Immature natural killer cell (primary cell): ENCODE measurements at places on chromosomes 6 and 20.
A peak's percentile ranks its signal among the peaks of the same experiment; 100 is the strongest.

DNA sequence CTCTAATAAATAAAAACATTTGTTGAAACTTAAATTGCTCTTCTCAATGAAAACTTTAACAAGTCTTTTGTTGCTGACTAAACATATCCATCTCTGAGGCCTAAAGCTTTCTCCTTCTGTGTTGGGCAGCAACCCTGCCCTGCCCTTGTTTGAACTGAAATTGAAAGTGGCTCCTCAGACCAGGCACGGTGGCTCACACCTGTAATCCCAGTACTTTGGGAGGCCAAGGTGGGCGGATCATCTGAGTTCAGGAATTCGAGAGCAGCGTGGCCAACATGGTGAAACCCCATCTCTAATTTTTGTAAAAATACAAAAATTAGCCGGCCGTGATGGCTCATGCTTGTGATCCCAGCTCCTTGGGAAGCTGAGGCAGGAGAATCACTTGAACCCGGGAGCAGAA lies 29.2 kb upstream of the GNRH2 start:
- no peak for DNase-seq
- H3K4me3 ChIP-seq: no peak overlapping the region
- H3K36me3 ChIP-seq: peaks cover 9% of the 10 kb centered on the region
- no peaks in the 10 kb centered on the region for H3K4me1 ChIP-seq
- peaks cover 5% of the 10 kb centered on the region for H3K27me3 ChIP-seq

DNA sequence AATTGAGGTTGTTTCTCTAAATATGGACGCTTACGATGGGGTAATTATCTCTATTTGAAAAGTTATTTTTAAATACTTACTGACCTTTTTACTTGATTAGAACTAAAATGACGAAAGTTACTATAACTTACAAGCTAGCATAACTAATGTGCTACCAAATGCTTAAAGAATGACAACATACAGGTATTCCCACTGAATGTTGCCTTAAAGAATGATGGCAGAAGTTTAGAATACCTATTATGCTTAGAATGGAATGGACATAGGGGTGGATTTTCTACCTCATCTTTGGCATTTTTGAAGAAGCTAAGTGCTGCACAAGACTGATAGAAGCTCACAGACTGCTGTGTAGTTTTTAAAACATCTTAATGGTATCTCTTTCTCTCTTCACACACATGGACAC lies 284.8 kb downstream of the THBS2 start:
- H3K27ac ChIP-seq: no peak overlapping the region
- peaks cover 2% of the 10 kb centered on the region for H3K4me1 ChIP-seq
- H3K36me3 ChIP-seq: no peaks in the 10 kb centered on the region
- no peak for DNase-seq

DNA sequence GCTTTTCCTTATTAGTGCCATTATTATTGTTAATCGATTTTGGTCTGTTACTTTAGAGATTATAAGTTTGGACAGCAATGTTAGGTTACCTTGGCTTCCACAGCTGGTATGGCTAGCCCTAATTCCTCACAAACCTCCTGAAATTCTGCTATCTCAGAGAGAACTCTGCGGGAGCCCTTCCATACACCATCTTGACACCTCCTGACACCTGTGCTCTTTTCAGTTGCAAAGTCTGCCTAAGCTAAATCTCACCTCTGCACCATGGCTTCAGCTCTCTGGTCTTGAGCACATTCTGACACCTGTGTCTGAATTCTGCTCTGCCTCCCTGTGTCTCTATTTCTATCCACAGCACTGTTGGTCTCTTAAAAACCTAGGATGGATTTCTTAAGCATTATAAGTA lies 106.5 kb downstream of the DCDC2 start:
- H3K4me1 ChIP-seq: no peaks in the 10 kb centered on the region
- no peak overlapping the region for H3K27ac ChIP-seq
- no peaks in the 10 kb centered on the region for H3K36me3 ChIP-seq
- no peak for DNase-seq

GRCh38 chr6:82030761-82031503 lies 216.6 kb downstream of the IBTK start:
- no peak overlapping the region for H3K4me3 ChIP-seq
- no peaks in the 10 kb centered on the region for H3K36me3 ChIP-seq
- H3K27me3 ChIP-seq: peaks cover 1% of the 10 kb centered on the region
- H3K27ac ChIP-seq: no peak overlapping the region

GRCh38 chr6:56875523-56875922 lies 79.4 kb upstream of the BEND6 start:
- no peak overlapping the region for H3K4me3 ChIP-seq
- H3K36me3 ChIP-seq: no peaks in the 10 kb centered on the region
- H3K4me1 ChIP-seq: no peaks in the 10 kb centered on the region
- no peaks in the 10 kb centered on the region for H3K27me3 ChIP-seq
- no peak overlapping the region for H3K27ac ChIP-seq
- no peak for DNase-seq

GRCh38 chr6:127178746-127179145 lies 60.3 kb downstream of the RSPO3 start:
- DNase-seq: no peak
- H3K36me3 ChIP-seq: no peaks in the 10 kb centered on the region
- no peak overlapping the region for H3K4me3 ChIP-seq
- no peaks in the 10 kb centered on the region for H3K4me1 ChIP-seq

- H3K4me3 ChIP-seq: no peak overlapping the region
- DNase-seq: no peak
- H3K36me3 ChIP-seq: no peaks in the 10 kb centered on the region
These were observed 132.6 kb upstream of the RIN2 start for GRCh38 chr20:19625426-19625825.

DNA sequence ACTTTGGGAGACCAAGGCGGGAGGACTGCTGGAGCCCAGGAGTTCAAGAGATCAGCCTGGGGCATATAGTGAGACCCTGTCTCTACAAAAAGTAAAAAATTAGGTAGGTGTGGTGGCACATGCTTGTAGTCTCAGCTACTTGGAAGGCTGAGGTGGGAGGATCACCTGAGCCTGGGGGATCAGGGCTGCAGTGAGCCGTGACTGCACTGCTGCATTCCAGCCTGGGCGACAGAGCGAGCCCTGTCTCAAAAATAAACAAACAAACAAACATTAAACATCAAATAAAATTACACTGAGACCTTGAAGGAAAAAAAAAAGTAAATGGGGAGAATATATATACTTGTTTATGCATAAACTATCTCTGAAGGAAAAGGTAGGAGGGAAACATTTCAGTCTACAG lies 387.8 kb downstream of the ZFAND3 start:
- H3K27ac ChIP-seq: no peak overlapping the region
- H3K4me1 ChIP-seq: peaks cover 19% of the 10 kb centered on the region
- H3K4me3 ChIP-seq: no peak overlapping the region
- DNase-seq: no peak

GRCh38 chr20:22805219-22805618 lies 220.8 kb upstream of the FOXA2 start:
- H3K27me3 ChIP-seq: peaks cover 5% of the 10 kb centered on the region
- no peaks in the 10 kb centered on the region for H3K4me1 ChIP-seq
- H3K36me3 ChIP-seq: no peaks in the 10 kb centered on the region

DNA sequence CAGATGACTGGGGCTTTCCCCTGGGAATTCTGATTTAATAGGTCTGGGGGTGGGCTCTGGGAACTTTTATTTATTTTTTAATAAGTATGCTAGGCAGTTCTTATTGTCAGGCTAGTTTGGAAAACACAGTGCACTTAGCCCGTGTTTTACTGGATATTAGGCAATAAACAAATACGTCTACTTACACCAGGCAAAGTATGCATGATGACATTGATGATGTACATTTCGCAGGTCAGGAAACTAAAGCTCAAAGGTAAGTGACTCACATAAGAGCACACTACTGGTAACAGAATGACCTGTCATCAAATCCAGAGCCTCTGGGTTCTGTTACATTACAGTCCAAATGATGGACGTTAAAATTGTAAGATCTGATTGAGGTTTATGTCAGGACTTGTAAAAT lies 144.4 kb upstream of the EXOC2 start:
- H3K4me3 ChIP-seq: no peak overlapping the region
- no peak for DNase-seq
- H3K27me3 ChIP-seq: peaks cover 5% of the 10 kb centered on the region
- no peaks in the 10 kb centered on the region for H3K4me1 ChIP-seq
- H3K36me3 ChIP-seq: no peaks in the 10 kb centered on the region

DNA sequence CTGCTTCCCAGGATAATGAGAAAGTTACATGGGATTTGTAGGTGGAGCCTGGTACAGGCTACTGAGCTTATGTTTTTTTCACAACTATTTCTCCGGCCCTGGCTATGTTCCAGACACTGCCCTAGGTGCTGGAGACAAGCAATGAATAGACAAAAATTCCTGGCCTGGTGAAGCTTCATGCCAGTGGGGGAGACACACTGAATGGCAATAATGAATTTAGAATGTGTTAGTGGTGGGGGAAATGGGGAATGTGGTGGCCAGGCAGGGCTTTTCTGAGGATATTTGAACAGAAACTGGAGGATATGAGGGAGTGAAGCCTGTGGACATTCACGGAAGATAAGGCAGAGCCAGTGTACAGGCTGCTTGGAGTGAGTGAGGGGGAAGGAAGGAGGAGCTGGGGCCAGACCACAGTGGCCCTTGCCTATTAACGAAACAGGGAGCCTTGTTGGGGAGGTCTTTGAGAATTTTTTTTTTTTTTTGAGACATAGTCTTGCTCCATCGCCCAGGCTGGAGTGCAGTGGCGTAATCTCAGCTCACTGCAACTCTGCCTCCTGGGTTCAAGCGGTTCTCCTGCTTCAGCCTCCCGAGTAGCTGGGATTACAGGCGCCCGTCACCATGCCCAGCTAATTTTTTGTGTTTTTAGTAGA lies 6.6 kb downstream of the FOXS1 start:
- H3K4me1 ChIP-seq: peaks cover 23% of the 10 kb centered on the region
- peaks cover 4% of the 10 kb centered on the region for H3K27me3 ChIP-seq
- DNase-seq: no peak
- H3K27ac ChIP-seq: no peak overlapping the region
- no peak overlapping the region for H3K4me3 ChIP-seq

GRCh38 chr6:92589996-92590395 lies 829.4 kb downstream of the EPHA7 start:
- no peak for DNase-seq
- no peak overlapping the region for H3K27ac ChIP-seq
- no peaks in the 10 kb centered on the region for H3K4me1 ChIP-seq
- H3K36me3 ChIP-seq: no peaks in the 10 kb centered on the region
- no peak overlapping the region for H3K4me3 ChIP-seq

DNA sequence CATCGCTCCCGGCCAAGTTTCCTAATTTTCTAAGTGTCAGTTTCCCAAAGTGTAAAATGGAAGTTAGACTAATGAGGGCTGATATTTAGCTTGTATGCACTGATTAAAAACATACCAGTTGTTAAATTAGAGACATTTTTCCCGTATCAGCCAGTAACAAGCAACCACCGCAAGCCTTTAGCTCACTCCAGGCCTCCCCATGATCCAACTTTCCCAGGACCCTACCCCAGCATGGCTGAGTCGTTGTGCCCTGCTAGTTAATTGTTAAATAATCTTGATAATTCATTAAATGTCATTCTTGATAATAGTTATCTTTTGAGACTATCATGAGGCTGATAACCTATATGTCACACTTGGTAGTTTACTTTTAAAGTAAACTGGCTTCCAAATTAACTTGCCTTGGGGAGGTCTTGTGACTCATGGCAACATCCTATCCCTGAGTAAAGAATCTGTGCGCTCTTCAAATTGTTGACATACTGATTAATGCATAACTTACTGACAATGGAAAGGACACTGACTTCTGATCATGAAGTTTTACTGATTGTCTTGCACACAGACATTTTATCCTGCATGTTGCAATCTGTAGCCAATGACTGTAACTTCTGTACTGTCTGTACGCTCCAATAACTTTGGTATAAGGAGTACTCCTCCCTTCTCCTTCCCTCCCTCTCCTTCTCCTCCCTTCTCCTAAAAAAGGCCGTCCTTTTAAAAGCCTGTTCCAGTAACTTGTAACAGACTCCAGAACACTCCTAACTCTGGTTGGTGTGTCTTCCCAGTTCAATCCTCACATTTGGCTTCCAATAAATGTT lies 6.3 kb upstream of the GTF3C6 start:
- no peak overlapping the region for H3K4me3 ChIP-seq
- H3K4me1 ChIP-seq: peaks cover 2% of the 10 kb centered on the region
- DNase-seq: no peak
- H3K27ac ChIP-seq: no peak overlapping the region
- H3K27me3 ChIP-seq: no peaks in the 10 kb centered on the region
- no peaks in the 10 kb centered on the region for H3K36me3 ChIP-seq

- H3K36me3 ChIP-seq: no peaks in the 10 kb centered on the region
- no peak overlapping the region for H3K27ac ChIP-seq
- DNase-seq: no peak
- no peaks in the 10 kb centered on the region for H3K27me3 ChIP-seq
- H3K4me3 ChIP-seq: no peak overlapping the region
- no peaks in the 10 kb centered on the region for H3K4me1 ChIP-seq
These were observed 5.7 kb downstream of the GTSF1L start for GRCh38 chr20:43721097-43721428.

- no peak overlapping the region for H3K4me3 ChIP-seq
- H3K4me1 ChIP-seq: no peaks in the 10 kb centered on the region
- H3K36me3 ChIP-seq: peaks cover 5% of the 10 kb centered on the region
- H3K27me3 ChIP-seq: peaks cover 3% of the 10 kb centered on the region
- DNase-seq: no peak
- H3K27ac ChIP-seq: no peak overlapping the region
These were observed 42.5 kb upstream of the NELFCD start for GRCh38 chr20:58938541-58938940.

DNA sequence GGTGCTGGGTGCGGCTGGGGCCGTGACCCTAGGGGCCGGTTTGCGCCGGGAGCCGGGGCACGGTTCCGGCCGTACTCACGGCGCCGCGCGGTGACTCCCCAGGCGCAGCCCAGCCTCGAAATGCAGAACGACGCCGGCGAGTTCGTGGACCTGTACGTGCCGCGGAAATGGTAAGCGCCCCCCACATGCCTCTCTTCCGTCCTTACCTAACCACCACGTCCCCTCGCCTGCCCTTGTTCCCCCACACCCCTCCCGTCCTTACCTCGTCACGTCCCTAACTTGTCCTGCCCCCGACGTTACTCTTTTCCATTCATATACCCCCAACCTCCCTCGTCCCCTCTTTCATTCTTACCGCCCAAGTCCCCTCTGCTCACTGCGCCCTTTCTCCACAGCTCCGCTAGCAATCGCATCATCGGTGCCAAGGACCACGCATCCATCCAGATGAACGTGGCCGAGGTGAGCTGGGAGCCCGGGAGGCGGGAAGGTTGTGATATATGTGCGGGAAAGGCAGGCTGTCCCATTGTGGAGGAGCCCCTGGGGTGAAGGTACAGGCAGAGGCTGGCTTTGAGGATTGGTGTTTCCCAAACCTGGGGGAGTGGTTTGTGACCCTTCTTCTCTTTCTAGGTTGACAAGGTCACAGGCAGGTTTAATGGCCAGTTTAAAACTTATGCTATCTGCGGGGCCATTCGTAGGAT lies 463 bp downstream of the RPS21 start:
- H3K27ac ChIP-seq: peak overlapping the region; percentile 77
- peaks cover 3% of the 10 kb centered on the region for H3K36me3 ChIP-seq
- peaks cover 44% of the 10 kb centered on the region for H3K4me1 ChIP-seq
- no peak for DNase-seq

DNA sequence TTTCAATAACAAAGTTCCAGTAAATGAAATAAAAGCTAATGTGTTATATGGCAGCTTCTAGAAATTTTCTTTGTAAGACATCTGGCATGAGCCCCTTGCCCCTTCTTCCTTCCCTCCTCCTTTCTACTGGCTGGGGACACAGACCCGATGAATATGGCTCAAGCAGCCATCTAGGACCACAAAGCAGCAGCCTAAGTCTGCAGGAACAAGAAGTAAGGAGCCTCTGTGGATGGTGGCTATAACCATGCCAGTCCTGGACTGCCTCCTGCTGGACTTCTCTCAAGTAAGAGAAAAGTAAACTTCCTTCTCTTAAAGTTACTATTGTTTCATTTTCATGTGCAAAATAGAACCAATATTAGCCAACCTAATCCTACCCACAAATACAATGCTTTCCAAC lies 114.9 kb upstream of the DST start:
- peaks cover 1% of the 10 kb centered on the region for H3K27me3 ChIP-seq
- no peaks in the 10 kb centered on the region for H3K4me1 ChIP-seq
- H3K27ac ChIP-seq: no peak overlapping the region
- no peak overlapping the region for H3K4me3 ChIP-seq
- DNase-seq: no peak
